ENCODE measurements at places on chromosomes 1 and 21. TPM values are rescaled to one million over a fixed set of nuclear protein-coding genes. Genes with fewer than 3 reads are reported as not detected.

DNA sequence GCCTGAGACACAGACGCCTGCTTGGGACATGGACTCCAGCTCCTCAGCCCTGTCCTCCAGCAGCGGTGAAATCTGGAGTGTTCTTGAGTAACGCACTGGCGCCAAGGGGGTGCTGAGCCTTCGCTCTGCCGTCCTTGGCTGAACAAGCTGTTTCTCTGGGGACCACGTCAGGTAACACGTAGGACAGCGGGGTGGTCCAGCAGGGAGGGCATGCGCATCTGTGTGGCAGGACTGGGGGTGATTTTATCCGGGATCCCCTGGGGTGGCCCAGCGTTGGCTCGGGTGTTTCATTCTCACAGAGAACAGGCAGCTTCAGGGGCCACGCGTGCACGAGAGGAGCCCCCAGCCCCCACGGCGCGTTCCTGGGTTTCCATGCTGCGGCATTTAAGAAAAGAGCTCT, 61.2 kb downstream of the AGPAT3 start:
- H3K27me3 ChIP-seq = peaks cover 6% of the 10 kb centered on the region
- peaks cover 20% of the 10 kb centered on the region for H3K4me1 ChIP-seq
- H3K27ac ChIP-seq = no peak overlapping the region
- no peak overlapping the region for H3K4me3 ChIP-seq
- no peaks in the 10 kb centered on the region for H3K36me3 ChIP-seq

The KRTAP21-2 gene
- total RNA-seq = not detected

GRCh38 chr21:46037331-46038325, 56.1 kb downstream of the COL6A1 start:
- H3K27me3 ChIP-seq = peaks cover 6% of the 10 kb centered on the region
- H3K27ac ChIP-seq = no peak overlapping the region
- DNase-seq = no peak
- H3K4me1 ChIP-seq = peaks cover 8% of the 10 kb centered on the region

The SH2D2A gene
- total RNA-seq = 0.86 TPM

GRCh38 chr1:203692565-203693470, 66.2 kb downstream of the ATP2B4 start:
- peaks cover 24% of the 10 kb centered on the region for H3K4me1 ChIP-seq
- no peak overlapping the region for H3K27ac ChIP-seq
- DNase-seq = no peak
- no peaks in the 10 kb centered on the region for H3K36me3 ChIP-seq
- peak overlapping the region; percentile 16 for H3K4me3 ChIP-seq
- H3K27me3 ChIP-seq = no peaks in the 10 kb centered on the region

GRCh38 chr1:1990222-1990621, 13.4 kb downstream of the CFAP74 start:
- H3K27ac ChIP-seq = no peak overlapping the region
- DNase-seq = no peak
- peaks cover 5% of the 10 kb centered on the region for H3K4me1 ChIP-seq
- no peaks in the 10 kb centered on the region for H3K36me3 ChIP-seq
- H3K4me3 ChIP-seq = no peak overlapping the region

GRCh38 chr1:68174738-68175113, 57.6 kb downstream of the WLS start:
- peaks cover 6% of the 10 kb centered on the region for H3K27me3 ChIP-seq
- no peak overlapping the region for H3K27ac ChIP-seq
- H3K4me1 ChIP-seq = peaks cover 18% of the 10 kb centered on the region
- H3K4me3 ChIP-seq = no peak overlapping the region
- no peak for DNase-seq
- no peaks in the 10 kb centered on the region for H3K36me3 ChIP-seq

The NBPF14 gene
- total RNA-seq = 2.2 TPM

DNA sequence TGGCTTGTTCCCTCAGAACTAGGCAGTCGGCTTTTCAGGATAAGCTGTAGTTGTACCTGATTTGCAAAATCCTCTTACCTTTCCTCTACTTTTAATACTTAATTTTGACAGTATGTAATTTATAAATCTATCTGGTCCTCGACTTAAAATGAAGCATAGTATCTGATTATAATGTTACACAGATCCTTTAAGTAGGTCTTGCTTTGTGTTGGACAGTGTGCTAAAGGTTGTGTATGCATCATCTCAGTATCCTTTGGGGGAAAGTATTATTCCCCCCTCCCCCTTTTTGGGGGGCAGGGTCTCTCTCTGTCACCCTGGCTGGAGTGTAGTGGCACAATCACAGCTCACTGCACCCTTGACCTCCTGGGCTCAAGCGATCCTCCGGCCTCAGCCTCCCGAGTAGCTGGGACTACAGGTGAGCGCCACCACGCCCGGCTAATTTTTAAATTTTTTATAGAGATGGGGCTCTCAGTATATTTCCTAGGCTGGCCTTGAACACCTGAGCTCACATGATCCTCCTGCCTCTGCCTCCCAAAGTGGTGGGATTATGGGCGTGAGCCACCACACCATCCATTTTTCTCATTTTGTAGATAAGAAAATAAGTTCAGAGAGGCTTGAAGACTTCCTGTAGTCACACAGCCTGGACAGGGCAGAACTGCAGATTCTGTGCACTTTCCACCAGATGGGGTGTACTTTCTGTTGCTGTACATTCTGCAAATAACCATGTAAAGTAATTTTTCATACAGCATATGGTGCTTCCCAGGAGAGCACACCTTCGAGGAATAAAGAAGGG, 791 bp upstream of the STX6 start:
- no peaks in the 10 kb centered on the region for H3K36me3 ChIP-seq
- H3K27ac ChIP-seq = peak overlapping the region; percentile 96
- peaks cover 21% of the 10 kb centered on the region for H3K4me1 ChIP-seq
- peak overlapping the region; percentile 94 for H3K4me3 ChIP-seq
- H3K27me3 ChIP-seq = peaks cover 11% of the 10 kb centered on the region

- no peaks in the 10 kb centered on the region for H3K36me3 ChIP-seq
- no peak for DNase-seq
- no peak overlapping the region for H3K27ac ChIP-seq
- H3K4me1 ChIP-seq = peaks cover 4% of the 10 kb centered on the region
- H3K4me3 ChIP-seq = no peak overlapping the region
Observed at GRCh38 chr1:176199707-176200106, 7.4 kb downstream of the COP1 start.

- H3K36me3 ChIP-seq = no peaks in the 10 kb centered on the region
- H3K4me1 ChIP-seq = peaks cover 4% of the 10 kb centered on the region
- H3K27me3 ChIP-seq = peaks cover 6% of the 10 kb centered on the region
- peak overlapping the region; percentile 91 for H3K4me3 ChIP-seq
- H3K27ac ChIP-seq = no peak overlapping the region
- DNase-seq = peak; percentile 78
Observed at GRCh38 chr1:57424231-57425027, 569 bp upstream of the DAB1 start.

- H3K36me3 ChIP-seq = no peaks in the 10 kb centered on the region
- no peaks in the 10 kb centered on the region for H3K27me3 ChIP-seq
- H3K27ac ChIP-seq = no peak overlapping the region
- peaks cover 14% of the 10 kb centered on the region for H3K4me1 ChIP-seq
- H3K4me3 ChIP-seq = no peak overlapping the region
Observed at GRCh38 chr1:68128820-68129219, 78.4 kb upstream of the DIRAS3 start.

GRCh38 chr1:174938281-174939007, 61.3 kb upstream of the CACYBP start:
- no peak for DNase-seq
- H3K27me3 ChIP-seq = no peaks in the 10 kb centered on the region
- H3K4me1 ChIP-seq = peaks cover 25% of the 10 kb centered on the region
- peak overlapping the region; percentile 22 for H3K27ac ChIP-seq
- H3K36me3 ChIP-seq = no peaks in the 10 kb centered on the region

DNA sequence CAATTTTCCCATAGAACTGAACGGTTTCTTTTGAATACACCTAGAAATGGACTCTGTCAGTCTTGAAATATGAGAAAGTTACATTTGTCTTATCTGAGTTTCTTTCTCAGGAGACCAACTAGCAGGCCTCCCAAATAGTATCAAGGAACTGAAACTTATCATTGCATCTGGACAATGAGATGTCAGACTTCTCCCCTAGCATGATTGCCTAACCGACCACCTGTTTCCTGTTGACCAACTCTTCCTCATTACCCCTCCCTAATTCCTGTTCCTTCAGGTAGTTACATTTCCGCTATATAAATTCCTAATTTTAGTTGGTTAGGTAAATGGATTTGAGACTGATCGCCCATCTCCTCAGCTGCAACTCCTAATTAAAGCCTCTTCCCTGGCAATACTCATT, 1587.3 kb downstream of the NCAM2 start:
- no peaks in the 10 kb centered on the region for H3K36me3 ChIP-seq
- no peak overlapping the region for H3K4me3 ChIP-seq
- no peak for DNase-seq

DNA sequence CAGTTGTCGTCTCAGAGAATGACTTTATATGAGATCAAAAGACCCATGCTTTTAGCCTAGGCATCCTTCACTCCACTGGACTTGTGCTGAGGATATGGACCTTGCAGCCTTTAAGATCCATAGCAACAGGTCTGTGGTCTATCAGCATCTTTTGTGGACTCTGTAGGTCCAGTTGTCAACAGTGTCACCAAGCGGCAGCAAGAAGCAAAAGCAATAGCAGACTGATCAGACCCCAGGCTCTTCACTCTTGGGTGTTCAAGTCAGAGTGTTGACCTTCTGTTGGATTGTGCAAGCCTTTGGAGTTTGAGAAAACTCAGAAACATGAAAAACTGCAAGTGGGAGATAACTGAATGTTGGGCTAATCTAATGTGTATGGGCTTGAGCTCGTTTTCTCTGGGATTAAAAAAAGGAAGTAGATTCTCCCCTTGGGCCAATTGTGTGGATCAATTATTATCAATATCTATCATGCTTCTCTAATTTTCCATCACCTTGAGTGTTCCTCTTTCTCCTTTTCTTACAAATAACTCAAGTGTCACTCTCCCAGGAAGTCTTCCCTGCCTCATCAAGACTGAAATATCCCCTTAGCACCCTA, 144.2 kb downstream of the LYPLAL1 start:
- H3K36me3 ChIP-seq = no peaks in the 10 kb centered on the region
- no peak overlapping the region for H3K27ac ChIP-seq
- H3K27me3 ChIP-seq = no peaks in the 10 kb centered on the region
- no peak overlapping the region for H3K4me3 ChIP-seq
- no peak for DNase-seq
- H3K4me1 ChIP-seq = no peaks in the 10 kb centered on the region

The KCNH1 gene
- 7.8 TPM for total RNA-seq
